Effector memory CD8-positive, alpha-beta T cell (primary cell): ENCODE measurements at places on chromosomes 3 and 15.

DNA sequence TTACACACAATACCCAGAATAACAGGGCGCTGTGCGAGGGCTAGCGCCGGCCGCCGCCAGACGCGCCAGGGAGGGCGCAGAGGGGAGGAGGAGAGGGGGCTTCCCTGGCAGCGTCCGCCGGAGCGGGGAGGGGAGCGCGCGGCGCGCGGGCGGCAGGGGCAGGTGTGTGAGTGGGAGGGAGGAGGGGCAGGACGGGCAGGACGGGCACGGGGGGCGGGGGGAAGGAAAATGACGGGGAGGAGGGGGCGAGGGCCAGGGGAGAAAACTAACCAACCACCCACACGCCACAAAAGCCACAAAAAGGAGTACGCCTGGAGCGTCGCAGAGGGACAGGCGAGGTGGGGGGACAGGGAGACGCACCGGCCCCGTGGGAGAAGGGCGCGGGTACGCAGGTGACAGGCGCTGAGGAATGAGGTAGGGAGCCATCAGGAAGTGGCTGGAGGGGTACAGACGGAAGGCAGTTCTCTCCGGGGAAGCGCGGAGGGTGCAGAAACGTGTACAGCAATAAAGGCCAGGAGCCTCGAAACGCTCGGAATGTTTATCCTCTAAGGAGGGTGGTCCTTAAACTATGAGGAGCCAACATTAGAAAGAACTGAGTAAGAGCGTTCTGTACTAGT, 610 bp upstream of the SATB1 start:
- peak; percentile 44 for DNase-seq

GRCh38 chr3:157837336-157837735, 268.9 kb downstream of the SHOX2 start:
- no peak for DNase-seq

DNA sequence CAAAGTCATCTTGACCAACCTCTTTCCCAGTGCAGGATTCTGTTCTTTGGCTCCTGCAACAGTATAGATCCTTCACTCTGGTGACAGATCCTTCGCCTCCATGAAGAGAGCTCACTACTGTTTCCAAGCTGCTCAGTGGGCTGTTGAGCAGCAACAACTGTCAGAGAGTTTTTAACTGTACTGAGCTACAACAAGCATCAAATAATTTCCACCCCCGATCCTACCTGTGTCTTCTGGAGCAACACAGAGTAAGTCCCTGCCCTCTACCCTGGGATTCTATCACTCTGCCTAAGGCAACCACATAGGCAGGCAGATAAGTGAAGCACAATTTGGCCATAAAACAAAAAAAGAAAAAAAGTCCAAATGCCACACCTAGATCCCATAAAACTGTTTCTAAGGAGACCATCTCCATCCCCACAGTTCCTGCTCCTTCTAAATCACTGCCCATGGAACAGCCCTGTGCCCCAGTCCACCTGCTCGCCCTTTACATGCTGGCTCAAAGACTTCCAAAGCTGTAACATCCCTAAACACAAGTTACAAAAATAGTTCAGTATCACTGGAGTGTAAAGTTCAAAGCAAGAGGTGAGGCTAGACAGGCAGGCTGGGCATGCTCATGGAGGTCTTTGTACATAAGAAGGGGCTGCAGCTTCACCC, 37.8 kb upstream of the ANPEP start:
- no peak for DNase-seq

DNA sequence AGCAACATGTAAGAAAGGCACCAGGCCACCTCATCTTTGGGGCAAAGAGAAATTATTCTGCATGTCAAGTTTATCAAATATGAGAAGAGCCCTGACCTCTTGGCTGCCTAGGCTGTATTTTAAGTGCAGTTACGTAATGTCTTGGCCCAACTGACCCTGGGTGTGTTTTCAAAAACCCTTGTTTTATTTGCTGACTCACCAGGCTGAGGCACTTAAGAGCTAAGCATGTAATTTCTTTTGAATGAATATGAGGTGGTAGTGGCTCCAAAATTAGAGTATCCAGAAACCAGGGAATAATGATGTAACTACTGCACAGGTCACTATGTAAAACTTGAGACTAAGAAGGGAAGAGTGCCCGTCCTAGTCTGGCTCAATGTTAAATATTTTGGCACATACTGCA, 24.3 kb downstream of the PGPEP1L start:
- no peak for DNase-seq

DNA sequence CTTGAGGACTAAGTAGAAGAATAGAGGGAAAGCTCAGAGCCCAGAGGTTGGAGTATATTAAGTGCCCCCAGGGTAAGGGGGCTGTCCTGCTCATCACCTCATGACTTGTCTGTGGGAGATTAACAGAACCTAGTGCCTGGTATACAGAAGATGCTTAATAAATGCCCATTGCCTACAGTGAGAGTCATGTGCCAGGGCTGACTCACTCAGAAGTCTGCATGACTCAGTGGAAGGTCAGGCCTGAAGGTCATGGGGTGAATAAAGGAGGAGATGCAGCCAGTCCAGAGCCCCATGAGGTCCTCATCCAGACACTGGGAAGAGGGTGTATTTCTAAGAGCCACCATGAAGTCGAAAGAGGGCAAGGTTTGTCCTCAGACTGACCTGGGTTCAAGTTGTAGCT, 62.5 kb upstream of the TLE3 start:
- no peak for DNase-seq

GRCh38 chr15:99085413-99086326, 19.2 kb upstream of the SYNM start:
- no peak for DNase-seq

- DNase-seq = no peak
These were observed 114.3 kb downstream of the EDEM1 start for GRCh38 chr3:5301651-5302297.

- DNase-seq = no peak
These were observed 43.4 kb downstream of the PPP2R3A start for GRCh38 chr3:136008732-136009470.

DNA sequence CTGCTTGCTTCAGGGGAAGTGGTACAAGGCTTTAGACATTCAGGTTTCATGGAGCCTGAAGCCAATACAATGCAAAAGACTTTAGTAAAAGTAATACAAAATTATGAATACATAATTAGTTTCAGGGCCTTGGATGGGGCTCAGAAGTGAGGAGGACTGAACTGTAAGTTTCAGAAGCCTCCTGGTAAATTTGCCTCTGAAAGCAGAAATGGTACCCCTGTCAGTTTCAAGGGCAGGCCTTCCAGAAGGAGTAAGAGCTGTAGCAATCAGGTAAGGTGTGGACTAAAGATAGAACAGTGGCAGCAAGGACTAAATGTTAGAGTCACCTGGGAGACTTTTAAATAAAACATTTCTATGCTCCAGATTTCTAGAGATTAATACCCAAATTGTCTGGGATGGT, 402.5 kb upstream of the GOLIM4 start:
- no peak for DNase-seq

DNA sequence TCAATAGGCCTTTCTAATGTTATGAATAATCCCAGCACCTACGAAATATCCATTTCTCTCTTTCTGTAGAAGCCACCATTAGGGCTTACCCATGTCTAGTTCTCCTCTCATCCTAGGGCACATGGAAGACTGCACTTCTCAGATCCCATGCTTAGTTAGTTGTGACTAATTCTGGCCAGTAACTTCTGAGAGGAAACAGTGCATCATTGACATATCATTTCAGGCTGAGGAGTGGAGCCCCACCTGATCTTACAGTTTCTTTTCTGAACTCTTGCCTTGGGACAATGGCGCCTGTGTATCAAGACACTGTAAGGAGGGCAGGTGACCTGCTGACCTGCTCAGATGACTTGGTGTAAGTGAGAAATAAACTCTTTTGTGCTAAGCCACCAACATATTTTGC, 39.4 kb upstream of the TBL1XR1 start:
- DNase-seq = no peak

DNA sequence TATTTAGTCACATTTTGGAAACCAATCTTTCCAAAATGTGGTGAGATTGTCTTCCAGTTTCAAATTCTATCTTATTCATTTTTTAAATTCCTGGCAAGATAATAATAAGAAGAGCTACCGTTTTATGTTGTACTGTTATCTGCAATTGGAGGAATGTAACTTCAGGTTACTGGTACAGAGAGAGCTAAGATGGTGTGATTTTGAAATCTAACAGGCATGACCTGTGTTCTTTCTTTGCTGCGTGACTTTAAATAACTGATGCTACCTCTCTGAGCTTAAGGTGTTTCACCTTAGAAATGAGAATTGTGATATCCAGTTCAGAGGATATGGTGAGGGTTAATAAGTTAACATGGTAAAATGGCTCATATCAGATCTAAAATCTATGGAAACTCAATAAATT, 21.7 kb downstream of the CADM2 start:
- DNase-seq = no peak

- no peak for DNase-seq
These were observed 94.5 kb upstream of the ABHD17C start for GRCh38 chr15:80600626-80601025.

DNA sequence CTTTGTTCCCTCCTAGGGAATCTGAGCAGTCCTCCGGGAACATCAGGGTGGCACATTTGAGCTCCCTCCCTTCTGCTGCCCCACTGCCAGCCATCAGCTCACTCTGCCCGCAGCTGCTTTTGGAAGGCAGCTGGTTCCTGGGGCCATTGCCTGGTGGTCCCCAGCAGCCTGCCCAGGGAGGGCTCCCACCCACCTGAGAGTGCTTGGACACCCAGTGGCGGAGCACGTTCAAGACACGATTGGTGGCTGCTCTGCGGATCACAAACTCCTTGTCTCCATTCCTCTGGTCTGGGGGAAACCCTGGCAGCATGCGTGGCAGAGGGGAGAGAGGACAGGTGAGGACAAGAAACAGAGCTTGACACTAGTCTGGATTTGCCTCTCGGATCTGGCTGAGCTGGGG, 53.7 kb upstream of the CTSH start:
- DNase-seq = no peak

DNA sequence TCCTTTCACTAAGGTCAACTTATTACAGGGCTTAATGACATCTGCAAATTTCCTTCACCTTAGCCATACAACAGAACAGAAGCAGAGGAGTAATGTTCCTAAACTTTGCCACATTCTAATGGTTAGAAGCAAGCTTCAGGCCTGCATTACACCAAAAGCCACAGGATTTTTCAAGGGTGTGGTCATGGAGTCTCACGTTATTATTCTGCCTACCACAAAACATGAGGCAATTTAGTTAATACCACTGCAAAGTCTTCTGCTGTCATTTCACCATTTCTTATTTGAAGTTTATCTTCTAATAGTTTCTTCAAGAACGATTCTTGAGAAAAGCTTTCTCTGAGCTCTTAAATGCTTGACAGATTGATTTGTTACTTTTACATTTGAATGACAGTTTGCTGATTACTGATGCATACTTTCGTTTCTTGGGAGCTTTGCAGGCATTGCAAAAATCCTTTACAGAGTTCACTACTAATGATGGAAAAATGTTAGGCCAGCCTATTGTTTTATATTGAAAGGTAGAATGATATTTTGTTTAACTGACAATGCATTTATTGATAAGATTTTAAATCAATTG, 1257.1 kb downstream of the NSUN3 start:
- DNase-seq = no peak

- no peak for DNase-seq
These were observed 372.0 kb upstream of the ATP10A start for GRCh38 chr15:26234976-26235767.

- no peak for DNase-seq
These were observed 287.7 kb upstream of the NR2F2 start for GRCh38 chr15:96042734-96043224.

- no peak for DNase-seq
These were observed 19.3 kb upstream of the LZTFL1 start for GRCh38 chr3:45861043-45861719.

DNA sequence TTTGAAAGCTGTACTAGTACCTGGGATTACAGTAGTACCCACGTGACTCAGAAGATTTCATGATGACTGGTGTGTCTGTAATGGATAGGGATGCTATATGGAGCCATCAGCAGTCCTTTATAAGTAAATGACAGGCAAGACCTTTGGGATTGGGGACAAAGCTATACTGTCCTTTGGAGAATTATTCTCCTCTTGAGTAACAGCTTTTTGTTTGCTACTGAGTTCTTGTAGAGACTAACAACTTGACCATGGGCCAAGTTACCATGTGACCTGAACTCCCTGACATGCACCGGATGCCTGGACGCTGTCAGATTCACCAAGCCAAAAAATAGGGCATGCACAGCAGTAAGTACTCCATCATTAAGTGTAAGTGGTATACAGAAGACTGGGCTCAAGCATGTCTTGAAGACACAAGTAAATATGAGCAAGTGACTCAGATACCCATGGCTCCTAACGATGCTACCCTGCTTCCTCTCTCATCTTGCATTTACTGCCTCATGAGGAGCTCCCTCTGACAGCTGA, 12.9 kb downstream of the SEC11A start:
- no peak for DNase-seq

DNA sequence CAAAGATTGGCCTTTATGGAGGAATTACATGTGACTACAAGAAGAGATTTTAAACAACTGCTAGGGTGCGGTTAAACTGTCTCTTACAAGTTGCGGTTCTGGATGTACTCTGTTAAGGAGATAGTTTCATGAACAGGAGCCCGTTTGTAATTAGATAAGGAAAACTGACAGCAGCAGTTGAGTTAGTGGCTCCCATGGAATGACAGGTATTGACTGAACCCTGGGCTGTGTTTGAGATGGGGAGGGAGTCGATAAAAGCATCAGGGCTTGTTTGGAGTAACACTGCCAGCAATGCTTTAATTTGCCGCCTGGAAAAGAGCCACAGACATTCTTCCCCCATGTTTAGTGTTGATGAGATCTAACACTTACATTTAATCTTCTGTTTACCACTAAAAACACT, 139.9 kb downstream of the ROBO2 start:
- no peak for DNase-seq

DNA sequence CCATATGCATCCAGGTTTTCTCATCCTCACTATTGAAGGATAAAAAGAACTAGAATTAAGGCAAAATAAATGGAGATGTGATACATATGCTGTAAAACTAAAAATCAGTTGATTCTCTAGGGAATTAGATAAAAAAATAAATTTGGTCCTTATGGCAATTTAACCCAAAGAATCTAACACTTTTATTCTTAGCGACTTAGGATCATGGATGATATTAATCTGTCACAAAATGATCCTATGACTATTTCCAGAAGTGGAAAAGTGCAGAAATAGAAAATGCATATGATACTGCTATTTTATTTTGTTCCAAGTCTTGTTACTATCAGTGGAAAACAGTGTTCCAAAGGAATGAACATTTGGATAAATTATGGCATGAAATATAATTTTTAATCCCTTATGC, 746.3 kb downstream of the ROBO2 start:
- DNase-seq = no peak

GRCh38 chr15:25342629-25343028, 96.2 kb downstream of the UBE3A start:
- no peak for DNase-seq

DNA sequence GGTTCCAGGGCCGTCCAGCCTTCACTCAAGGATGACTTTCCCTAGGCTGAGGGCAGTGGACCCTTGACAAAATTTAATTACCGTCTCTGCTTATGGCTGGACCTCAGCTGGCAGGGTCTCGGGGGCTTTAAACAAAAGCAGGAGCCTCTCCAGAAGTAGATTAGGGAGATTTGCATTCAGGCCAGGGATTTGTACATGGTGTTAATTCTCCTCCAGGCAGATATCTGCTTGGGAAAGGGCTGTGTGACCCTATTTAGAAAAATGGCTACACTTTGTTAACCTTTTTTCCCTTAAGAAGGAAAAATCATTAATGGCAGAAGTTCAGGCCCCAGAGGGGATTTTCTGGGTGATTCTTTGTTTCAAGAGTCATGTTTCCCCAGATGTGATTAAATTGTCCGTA, 329.1 kb upstream of the C2CD4B start:
- DNase-seq = no peak
